ENCODE measurements at places on chromosomes 7 and 10. TPM values are rescaled to one million over a fixed set of nuclear protein-coding genes. Genes with fewer than 3 reads are reported as not detected.

GRCh38 chr7:47942132-47942531, 6.1 kb downstream of the PKD1L1 start:
- no peak for DNase-seq

- DNase-seq, result no peak
These were observed 16.7 kb downstream of the AGFG2 start for GRCh38 chr7:100555701-100556100.

DNA sequence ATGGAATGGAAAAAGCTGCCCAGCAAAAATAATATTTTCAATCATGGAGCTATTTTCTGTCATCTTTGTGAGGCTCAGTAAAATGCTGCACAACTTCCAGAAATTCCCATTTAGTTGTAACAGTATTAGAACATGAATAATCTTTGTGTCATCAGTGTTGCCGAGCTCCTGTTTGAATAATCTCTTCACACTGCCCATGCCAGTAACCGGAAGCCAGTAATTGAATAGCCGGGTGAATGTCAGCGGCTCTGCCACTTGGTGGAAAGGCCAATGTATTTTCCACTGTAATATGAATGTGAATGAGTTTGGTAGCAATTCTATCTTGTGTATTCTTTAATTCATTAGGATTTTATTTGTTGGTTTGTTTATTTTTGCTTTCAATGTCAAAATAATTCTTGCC, 172.5 kb upstream of the INSYN2A start:
- DNase-seq, result no peak

DNA sequence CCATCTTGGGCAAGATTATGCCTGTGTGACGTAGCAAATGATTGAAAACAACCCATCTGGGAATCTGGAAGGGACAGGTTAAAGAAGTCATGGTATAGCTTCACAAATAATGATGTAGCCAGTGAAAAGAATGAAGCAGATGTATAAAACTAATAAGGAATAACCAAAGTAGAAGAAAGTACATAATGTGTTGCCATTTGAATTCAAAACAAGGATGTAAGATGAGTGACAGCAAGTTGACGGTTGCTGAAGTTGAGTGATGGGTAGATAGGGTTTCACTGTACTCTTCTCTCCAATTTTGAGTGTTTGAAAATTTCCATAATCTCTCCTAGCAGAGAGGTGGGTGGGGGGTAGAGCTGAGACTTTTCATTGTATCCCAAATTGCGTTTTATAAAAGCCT, 133.6 kb downstream of the FANK1 start:
- DNase-seq, result no peak

DNA sequence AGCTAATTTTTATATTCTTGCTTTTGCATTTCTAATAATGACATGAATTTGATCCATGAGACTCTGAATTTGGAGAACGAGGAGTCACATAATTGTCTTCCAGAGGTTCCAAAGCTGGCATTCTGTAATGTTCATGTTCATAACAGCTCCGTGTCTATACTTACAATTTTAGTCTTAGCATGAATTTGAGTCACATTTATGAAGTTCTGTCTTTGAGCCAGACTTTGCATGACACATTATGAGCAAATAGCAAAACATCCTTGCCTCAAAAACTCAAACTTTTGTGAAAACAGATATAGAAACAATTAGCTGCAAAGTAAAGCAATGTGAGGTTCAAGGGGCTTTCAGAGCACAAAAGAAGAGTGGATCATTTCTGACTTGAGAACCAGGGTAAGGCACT, 44.5 kb upstream of the CAV2 start:
- no peak for DNase-seq

DNA sequence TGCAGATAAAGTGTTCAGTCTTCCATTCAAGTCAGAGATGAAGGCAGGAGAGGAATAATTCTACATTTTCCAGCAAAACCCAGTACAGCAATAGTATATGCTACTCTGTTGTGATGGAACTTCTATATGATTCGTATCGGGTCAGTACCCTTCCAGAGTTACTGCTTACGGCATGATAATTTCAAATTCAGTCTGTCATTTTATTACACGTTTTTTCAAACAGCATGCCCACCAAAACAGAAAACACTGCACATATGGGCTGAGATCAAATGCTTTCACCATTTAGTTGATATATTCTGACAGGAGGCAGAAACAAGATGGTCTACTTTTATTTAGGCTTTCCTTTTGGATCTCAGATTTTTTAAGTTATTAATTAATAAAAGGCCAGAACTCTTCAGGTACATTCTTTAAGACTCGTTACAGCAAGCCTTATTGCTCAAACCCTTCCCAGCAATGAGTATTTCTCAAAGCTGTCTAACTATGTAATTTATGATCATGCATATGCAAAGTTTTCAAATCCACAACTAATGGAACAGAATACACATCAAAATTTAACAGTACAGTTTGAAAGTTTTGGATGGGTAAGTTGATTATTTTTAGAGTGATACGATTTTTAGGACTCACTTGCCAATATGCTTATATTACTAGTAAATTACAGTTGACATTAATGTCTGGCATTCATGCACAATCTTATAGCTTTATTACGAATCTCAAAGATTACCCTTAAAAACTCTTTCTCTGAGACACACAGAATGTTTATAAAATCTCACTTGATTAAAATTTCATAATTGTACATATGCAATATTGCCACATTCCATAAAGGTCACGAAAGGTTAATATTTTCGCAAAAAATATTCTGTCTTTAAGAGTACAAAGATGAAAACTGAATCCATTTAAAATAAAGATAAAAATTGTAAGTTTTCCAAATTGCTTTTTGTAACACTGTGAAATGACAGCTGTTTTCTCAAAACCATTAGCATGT, 91.0 kb downstream of the ANK3 start:
- DNase-seq, result no peak

DNA sequence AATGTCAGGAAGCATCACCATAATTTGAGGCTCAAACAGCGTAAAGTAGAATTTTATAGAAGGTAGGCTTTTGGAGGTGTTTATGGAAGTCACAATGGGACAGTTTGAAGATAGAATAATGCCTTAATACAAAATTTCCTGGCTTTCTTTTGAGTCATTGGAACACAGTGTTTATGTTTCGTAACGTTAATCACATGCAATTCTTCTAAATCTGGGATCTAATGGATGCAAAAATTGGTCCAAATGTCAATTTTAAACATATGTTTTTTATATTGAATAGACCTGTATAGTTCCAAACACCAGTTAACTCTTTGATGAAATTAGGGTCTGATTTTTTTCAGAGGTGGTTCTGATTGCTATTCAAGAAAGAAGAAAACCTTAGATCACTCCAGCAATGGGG, 86.5 kb upstream of the HPS1 start:
- DNase-seq, result no peak

DNA sequence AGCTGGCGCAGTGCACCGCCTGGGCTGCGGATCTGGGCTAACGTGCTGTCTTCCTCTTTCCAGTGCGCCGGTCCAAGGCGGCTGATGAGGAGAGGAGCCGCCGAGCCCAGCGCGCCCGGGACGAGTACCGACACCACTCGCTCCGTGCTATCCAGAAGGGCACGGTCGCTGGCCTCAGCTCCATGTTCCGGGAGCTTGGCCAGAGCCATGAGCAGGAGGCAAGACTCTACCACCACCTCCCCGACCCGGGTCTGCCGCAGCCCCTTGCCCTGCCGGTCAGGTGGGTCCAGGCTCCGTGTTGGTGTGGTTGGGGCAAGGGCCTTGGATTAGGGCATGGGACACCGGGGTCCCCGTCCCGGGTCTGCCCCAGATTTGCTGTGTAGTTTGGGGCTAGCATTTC, 65.8 kb downstream of the SH2D4B start:
- no peak for DNase-seq

- DNase-seq, result no peak
These were observed 30.1 kb downstream of the CAV1 start for GRCh38 chr7:116554911-116555310.

DNA sequence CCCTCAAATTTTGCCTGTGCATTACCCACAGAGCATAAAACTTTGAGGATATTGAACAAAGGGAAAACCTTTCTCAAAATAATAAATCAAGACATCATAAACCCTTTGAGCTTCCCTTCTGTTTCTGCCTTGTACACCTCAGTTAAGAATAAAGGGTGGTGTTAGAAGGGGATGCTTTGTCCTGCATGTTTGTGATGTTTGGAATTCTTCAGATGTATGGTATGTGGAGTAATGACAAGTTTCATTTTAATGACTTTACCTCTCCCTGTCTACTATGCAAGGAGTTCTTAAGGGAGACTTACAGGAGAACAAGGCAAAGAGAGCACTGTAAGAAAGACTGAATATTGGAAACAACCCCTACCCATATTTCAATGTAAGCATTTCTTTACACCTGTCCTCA, 99.2 kb downstream of the HECW1 start:
- DNase-seq, result no peak

DNA sequence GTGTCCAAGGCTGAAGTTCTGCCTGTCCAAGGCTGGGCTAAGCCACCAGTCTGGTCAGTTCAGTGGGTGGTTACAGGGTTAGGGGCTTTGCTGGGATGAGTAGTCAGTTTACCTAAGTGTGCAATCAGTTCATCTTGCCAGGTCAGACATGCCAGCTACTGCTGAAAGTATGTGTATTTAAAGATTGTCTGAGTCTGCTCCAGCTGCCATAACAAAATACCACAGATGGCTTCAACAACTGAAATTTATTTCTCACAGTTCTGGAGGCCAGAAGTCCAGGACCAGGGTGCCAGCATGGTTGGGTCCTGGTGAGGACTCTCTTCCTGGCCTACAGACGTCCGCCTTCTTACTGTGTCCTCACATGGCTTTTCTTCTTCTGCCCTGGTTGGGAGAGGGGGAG, 52.4 kb upstream of the TNS3 start:
- no peak for DNase-seq

DNA sequence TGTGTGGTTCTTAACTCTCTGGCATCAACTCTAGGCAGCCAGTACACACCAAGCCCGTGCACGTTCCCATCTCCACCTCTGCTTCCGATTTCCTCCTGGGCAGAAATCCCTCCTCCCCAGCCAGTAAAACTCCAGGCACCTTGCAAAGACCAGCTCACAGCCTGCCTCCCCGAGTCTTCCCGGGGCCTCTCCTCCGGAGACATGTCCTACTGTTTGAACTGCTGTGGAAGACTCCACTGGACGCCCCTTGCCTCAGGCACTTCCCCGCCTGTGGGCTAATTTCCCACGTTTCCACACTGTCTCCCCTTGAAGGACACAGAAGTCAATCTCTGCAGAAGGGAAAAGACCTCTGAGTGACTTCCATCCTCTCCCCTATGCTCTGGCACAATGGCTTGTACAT, 210.7 kb upstream of the FRMD4A start:
- DNase-seq, result no peak

The KAZALD1 gene
- total RNA-seq, result not detected

The CLEC5A gene
- 0.92 TPM for total RNA-seq

The MYO1G gene
- 376 TPM for total RNA-seq

The AGBL3 gene
- total RNA-seq, result 6.6 TPM

The PPP1R17 gene
- 1.4 TPM for total RNA-seq

The CLDN4 gene
- total RNA-seq, result not detected

The GRM3 gene
- not detected for total RNA-seq

The TMEM168 gene
- total RNA-seq, result 30.1 TPM

The MYL10 gene
- total RNA-seq, result not detected

The SLC29A4 gene
- total RNA-seq, result 0.32 TPM

Measured in naive thymus-derived CD4-positive, alpha-beta T cell (primary cell).